ENCODE measurements at places on chromosomes 2 and 18.

- DNase-seq, result no peak
These were observed 482.4 kb upstream of the GCFC2 start for GRCh38 chr2:76193089-76193488.

DNA sequence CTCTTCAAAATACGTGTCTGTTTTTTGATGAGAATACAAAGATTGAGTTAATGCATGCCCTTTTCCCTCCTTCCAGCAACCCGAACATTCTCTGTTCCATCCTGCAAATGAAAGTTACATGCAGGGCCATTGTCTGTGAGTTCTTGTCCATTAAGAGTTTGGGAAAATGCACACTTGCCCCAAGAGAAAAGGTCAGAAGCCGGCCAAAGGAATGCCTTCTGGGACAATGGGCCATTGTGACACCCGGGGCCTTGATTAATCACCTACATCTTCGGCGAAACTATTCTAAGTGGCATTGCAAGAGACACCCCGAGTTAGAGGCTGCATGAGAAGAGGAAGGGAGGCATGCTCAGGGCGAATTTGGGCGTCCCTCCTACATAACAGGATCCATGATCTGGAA is 73.7 kb upstream of the COPS8 start:
- no peak for DNase-seq

- no peak for DNase-seq
These were observed 54.5 kb upstream of the TGIF1 start for GRCh38 chr18:3395466-3395865.

GRCh38 chr2:159921752-159922404 is 123.9 kb upstream of the CD302 start:
- peak; percentile 50 for DNase-seq

- DNase-seq, result peak; percentile 87
These were observed 278.0 kb downstream of the NEDD4L start for GRCh38 chr18:58321986-58322385.

GRCh38 chr18:3851159-3851558 is 401.2 kb downstream of the TGIF1 start:
- DNase-seq, result no peak

DNA sequence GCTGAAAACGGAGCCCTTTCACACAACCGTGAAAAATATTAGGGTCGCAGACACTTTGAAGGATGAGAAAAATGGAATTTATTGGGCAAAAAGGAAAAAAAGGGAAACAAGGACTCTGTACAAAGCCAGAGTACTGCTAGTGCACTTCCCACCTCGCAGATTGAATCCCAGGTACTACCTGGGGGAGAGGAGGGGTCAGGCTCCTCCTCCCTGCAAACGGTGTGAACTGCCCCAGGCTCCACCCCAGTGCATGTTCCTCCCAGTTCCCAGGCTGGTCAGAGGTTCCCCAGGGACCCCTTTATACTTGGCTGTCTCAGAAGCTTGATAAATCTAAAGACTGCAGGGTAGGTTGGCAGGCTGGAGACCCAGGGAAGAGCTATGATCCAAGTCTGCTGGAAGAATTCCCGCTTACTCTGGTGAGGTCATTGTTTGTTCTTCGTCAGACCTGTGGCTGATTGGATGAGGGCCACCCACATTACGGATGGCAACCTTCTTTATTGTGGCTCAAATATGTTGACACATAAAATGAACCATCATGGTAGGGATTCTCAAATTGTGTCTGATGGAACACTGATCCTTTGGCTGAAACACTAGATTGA is 290.4 kb upstream of the POU3F3 start:
- peak; percentile 30 for DNase-seq

GRCh38 chr18:58511897-58512581 is 116.9 kb downstream of the ALPK2 start:
- no peak for DNase-seq

DNA sequence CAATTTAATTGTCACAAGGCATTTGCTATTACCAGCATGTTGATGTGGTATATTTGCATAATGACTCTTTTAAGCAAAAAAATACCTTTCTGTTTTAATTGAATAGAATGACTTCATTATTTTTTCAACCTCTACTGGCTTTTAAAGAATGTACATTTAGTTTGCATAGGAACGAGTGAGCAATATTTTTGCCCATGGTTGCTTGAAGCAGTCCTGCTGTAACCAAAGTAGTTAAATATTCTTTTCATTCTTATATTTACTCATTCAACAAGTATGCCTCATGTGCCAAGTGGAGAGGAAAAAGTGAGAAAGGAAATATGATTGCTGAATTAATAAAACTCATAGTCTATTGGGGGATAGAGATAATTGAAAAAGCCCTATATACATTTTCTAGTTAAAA is 184.7 kb downstream of the DSEL start:
- DNase-seq, result no peak

DNA sequence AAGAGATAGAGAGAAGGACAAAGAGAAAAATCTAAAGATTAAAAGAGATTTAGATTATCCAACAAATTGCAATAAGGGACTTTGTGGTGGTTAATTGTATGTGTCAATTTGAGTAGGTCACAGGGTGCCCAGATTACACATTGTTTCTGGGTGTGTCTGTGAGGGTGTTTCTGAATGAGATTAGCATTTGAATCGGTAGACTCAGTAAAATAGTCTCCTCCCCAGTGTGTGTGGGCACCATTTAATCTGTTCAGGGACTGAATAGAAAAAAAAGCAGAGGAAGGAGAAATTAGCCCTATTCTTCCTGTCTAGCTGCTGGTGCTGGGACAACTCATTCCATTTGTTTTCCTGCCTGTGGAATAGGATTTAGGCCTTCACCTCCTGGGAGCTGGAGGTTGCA is 339.8 kb upstream of the EPHA4 start:
- DNase-seq, result no peak

DNA sequence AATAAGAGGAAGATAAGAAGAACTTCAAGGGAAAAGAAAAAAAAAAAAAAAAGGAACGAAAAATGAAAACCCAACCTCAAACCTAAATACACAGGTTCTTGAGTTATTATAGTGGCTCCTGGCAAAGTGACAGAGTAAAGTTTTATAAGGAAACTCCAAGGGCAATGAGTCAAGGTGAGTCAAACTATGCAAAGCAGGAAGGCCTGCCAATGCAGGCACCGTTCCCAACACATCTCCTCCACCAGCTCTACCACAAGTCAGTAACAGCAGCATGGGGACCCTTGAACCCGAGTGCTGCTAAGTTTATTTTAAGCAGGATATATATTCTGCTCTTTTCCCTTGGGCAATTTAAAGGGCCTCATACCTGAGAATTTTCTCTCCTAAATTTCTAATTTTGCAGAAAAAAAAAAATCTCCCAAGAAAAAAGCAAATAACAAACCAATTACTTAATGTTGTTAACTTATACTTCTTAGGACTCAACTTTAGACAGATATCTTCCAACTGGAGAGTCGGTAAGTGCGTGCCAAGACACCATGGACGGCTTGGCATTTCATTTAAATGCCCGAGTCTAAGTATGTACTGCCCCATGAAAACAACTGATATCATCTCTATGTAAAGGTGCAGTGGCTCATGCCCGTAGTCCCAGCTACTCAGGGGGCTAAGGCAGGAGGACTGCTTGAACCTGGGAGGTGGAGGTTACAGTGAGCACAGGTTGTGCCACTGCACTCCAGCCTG is 75.7 kb upstream of the TFCP2L1 start:
- DNase-seq, result no peak

DNA sequence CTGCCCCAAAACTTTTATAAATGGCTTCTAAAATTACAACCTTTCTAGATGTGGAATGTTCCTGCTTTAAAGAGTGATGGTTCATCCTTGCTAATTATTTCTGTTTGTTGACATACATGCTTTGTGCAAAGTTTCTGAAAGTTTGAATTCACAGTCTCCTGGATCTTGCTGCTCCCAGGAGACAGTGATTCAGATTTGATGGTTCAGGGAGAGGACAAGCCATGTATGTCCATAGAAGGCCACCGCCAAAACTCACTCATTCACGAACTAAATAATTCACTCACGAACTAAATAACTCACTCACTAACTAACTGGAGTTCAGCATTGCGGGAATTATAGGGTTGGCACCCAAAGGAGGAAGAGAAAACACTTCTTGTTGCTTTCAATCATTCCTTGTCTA is 416.5 kb upstream of the ZEB2 start:
- DNase-seq, result no peak

DNA sequence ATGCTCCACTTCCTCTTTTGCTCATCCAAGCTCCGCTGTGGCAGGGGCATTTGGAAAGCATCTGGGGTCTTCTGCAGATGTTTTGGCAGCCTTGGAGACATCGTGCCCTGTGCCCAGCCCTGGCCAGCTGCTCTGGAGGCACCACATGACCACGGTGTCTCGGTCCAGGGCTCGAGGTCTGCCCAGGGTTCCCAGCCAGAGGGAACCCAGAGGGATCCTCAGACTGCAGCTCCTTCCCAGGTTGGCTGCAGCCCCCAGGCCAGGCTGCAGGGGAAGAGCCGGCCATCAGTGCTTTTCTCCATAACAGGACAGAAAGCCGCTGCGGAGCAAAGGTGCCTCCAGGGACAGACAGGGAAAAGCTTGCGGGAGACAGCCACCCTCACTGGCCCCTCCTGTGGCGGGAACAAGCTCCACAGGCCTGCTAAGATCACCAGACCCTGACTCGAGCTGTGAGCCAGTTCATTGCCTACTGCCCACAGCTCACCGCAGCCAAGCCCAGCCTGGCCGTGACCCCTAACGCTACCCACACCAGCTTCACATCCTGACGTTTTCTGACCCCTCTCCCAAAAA is 74.7 kb downstream of the SMAD7 start:
- DNase-seq, result no peak

- no peak for DNase-seq
These were observed at the start of gene DLGAP1 for GRCh38 chr18:4455113-4455811. Gene DLGAP1 (minus strand): TSS chr18:4455307.

- no peak for DNase-seq
These were observed 27.3 kb upstream of the INHBB start for GRCh38 chr2:120318626-120319025.

DNA sequence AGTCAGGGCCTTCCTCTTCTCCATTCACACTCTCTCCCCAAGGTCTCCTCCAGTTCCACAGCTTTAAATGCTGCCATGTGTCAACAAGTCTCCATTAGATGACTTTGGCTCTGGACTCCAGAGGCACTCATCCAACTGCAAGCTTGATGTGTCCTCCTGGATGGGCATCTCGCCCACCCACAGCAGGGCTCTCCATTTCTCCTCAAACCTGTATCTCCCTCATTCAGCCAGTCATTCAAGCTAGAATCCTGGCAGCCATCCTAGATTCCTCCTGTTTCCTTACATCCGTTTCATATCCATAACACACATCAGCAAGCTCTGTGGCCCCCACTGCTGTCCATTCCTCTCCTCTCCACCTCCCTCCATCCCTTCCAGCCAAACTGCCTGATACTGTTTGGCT is 88.4 kb upstream of the AFF3 start:
- no peak for DNase-seq

- DNase-seq, result no peak
These were observed 89.3 kb downstream of the MBD2 start for GRCh38 chr18:54135216-54135615.

GRCh38 chr2:86139981-86140380 is 33.9 kb downstream of the PTCD3 start:
- DNase-seq, result no peak

DNA sequence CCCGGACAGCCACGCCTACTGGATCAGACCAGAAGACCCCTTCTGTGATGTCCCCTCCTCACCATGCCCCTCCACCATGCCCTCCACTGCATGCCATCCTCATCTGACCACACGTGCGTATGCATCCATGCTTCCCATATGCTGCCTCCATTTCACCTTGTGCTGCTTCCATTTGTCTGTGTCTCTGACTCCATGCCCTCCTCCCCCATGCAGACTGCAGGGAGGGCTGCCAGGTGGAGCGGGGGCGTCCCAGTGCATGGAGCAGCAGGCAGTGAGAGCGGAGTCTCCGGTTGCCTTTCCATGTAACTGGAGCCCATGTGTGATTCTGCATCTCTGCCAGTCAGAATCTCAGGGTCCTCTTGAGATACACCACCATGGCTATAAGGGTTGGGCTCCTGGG is 52.6 kb downstream of the COA5 start:
- no peak for DNase-seq

GRCh38 chr2:171056307-171056706 is 104.4 kb downstream of the TLK1 start:
- DNase-seq, result no peak

GRCh38 chr2:39851251-39851650 is 72.2 kb upstream of the THUMPD2 start:
- no peak for DNase-seq

GRCh38 chr2:230714136-230714480 is 1.5 kb downstream of the CAB39 start:
- peak; percentile 41 for DNase-seq

DNA sequence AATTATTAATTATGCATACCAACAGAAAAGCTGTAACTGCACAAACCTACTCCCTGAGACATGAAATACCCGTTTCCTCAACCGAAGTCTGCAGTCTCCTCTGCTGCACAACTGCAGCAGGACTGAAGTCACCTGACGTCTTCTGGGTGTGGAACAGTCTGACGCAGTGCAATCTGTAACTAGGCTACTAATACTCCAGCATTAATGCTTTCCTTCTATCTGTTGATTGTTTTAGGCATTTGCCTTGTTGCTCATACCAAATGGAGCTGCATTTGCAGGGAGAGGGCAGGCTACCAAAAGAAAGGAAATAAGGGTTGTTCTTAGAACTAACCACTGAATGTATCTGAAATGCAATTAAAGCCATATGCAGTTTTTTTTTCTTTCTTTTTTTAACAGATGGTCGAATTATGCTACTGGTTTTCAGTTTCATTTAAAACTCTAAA is 40.1 kb downstream of the RTN4 start:
- DNase-seq, result no peak

- DNase-seq, result no peak
These were observed 90.4 kb downstream of the PID1 start for GRCh38 chr2:229180658-229181057.

GRCh38 chr2:230910546-230911177 is 14.4 kb downstream of the GPR55 start:
- no peak for DNase-seq

GRCh38 chr2:216681683-216682082 is 13.7 kb downstream of the IGFBP5 start:
- DNase-seq, result no peak

DNA sequence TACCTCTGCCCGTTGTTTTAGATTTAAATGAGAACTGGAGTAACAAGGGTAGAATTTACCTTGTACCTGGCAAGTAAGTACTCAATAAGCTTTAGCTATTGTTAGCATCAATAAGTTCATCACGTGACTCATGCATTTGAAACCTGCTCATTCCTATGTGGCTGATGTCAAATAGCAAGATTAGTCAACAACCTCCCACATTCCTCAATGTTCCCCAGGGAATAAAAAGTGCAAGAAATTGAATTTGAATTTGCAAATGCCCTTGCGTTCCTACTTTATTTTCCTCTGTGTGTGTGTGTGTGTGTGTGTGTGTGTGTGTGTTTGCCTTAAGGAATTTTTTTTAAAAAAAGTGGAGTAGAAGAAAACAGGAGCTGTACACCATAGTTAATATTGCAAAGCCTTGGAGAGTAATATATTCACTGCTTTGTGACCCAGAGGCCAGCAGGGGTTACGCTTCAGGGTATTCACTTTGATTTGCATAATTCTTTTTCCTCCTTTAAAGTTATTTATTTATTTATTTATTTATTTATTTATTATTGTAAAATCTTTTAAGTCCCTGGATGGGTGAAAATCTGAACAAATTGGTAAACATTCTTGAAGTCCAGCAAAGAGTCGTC is 43.9 kb upstream of the DNAH7 start:
- DNase-seq, result peak; percentile 17

GRCh38 chr18:22175346-22175745 is 6.0 kb downstream of the GATA6 start:
- no peak for DNase-seq

All from SW480 (cell line).